Upper lobe of right lung (tissue), 1 donor: ENCODE measurements at places on chromosomes 7 and 10.

DNA sequence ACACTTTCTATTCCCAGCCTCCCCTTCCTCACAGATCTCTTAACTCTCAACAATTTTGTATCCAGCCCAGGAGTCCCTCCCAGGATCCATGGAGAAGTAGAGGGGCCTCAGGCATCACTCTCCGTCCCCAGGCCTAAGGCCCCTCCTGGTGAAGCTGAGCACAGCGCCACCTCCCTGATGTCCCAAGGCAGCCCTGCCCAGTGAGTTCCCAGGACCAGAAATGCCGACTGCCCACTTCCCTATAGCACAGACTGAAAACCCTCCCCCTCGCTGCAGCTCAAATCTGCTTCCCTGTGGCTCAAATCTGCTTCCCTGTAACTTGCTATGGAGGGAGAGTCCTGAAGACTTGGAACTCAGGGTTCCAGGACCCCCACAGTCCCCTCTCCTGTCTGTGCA lies 35.6 kb downstream of the YKT6 start:
- no peak overlapping the region for H3K27ac ChIP-seq
- no peaks in the 10 kb centered on the region for H3K27me3 ChIP-seq
- H3K36me3 ChIP-seq, result no peaks in the 10 kb centered on the region
- H3K4me3 ChIP-seq, result no peak overlapping the region
- peaks cover 3% of the 10 kb centered on the region for H3K4me1 ChIP-seq

- peaks cover 12% of the 10 kb centered on the region for H3K4me1 ChIP-seq
- no peaks in the 10 kb centered on the region for H3K36me3 ChIP-seq
- H3K4me3 ChIP-seq, result no peak overlapping the region
- no peak overlapping the region for H3K27ac ChIP-seq
- no peak for DNase-seq
Measured at GRCh38 chr10:74955796-74956195, 129.4 kb downstream of the KAT6B start.

DNA sequence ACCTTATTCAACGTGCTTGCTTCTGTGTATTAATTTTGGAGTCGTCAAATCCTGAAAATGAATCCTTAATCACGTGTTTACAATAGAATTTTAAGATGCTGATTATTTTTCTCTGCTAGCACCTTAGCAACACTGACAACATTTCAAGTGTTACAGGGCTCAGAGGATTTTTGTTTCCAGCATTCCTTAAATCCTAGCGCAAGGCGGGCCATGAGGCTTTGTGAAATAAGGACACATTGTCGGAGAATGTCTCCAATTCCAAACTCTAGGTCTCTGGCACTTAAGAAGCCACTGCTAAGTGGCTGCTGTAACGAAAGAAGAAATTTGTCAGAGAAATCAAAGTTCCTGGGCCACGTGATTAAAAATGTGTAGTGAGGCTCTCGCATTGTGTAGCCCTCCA lies 390.9 kb upstream of the CELF2 start:
- H3K4me1 ChIP-seq, result no peaks in the 10 kb centered on the region
- H3K4me3 ChIP-seq, result no peak overlapping the region
- no peaks in the 10 kb centered on the region for H3K27me3 ChIP-seq
- DNase-seq, result no peak

DNA sequence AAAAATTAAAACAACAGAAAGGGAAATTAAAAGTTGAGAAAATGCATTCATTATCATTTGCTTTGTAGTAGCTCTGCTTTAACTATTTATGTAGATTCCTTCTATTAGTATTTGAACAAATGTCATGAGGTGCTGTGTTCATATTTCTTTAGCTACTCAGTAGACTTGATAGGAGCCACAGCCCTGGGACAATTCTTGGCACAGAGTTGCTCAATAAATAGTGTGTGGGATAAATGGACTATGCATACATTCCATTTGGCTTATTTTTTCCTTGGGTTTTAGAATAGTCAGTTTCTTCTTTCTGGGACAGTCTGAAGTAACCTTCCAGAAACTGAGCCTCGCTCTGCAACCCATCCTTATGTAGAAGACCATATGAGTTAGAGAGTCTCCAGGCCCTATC lies 13.4 kb downstream of the RPP30 start:
- H3K27ac ChIP-seq, result no peak overlapping the region
- H3K4me3 ChIP-seq, result no peak overlapping the region
- H3K27me3 ChIP-seq, result no peaks in the 10 kb centered on the region
- DNase-seq, result no peak

DNA sequence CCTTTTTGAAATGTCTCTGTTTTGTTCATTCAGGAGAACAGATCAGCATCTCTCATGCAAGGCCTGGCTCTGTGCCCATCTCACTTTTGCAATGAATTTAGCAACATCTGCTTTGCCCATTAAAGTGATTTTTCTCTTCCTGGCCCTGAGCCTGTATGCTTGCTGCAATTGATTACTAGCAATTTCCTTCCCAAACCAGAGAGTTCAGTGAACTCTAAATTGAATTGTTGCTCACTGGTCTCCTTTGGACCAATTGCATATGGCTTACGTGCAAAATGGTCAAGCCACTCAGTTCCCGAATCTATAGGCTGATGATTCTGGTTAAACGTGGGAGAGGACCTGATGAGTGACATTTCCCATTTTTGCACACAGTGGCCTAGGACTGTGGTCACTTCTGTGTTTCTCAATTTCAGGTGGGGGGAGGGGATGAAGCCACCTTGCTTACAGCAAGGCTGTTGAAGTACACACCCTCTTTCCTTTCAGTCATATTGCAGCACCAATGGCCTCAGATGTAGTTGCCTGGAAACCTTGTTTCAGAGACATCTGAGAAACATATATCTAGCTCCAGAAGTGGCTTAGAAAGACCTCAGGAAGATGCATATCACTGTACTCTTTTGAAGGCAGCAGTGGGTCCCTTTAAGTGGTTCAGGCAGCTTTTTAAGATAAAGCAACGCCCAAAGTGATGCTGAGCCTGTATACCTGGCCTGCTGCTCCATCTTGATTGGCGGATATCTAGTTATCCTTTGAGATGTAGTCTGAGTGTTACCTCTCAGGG lies 201.4 kb downstream of the PTEN start:
- H3K36me3 ChIP-seq, result no peaks in the 10 kb centered on the region
- H3K27me3 ChIP-seq, result no peaks in the 10 kb centered on the region
- no peak for DNase-seq
- H3K4me3 ChIP-seq, result no peak overlapping the region

DNA sequence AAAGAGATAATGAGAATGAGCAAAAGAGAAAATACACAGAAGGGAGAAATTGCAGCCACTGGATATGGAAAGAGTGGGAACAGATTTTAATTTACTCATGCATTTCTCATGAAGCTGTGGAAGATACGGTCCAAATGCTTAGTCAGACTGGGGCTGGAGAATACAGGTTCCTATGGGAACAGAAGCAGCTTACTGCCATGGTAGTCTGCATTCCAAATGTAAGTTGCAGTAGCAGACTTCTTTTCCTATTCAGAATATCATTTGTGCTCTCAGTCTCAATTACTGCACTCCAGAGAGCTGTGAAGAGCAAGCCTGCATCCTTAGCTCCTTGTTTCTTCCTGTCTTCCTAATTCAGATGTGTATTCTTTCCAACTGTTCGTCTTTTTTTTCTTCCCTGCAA lies 190.8 kb upstream of the TMEM196 start:
- no peak overlapping the region for H3K4me3 ChIP-seq
- no peaks in the 10 kb centered on the region for H3K36me3 ChIP-seq
- no peak for DNase-seq
- H3K27ac ChIP-seq, result no peak overlapping the region
- no peaks in the 10 kb centered on the region for H3K4me1 ChIP-seq

DNA sequence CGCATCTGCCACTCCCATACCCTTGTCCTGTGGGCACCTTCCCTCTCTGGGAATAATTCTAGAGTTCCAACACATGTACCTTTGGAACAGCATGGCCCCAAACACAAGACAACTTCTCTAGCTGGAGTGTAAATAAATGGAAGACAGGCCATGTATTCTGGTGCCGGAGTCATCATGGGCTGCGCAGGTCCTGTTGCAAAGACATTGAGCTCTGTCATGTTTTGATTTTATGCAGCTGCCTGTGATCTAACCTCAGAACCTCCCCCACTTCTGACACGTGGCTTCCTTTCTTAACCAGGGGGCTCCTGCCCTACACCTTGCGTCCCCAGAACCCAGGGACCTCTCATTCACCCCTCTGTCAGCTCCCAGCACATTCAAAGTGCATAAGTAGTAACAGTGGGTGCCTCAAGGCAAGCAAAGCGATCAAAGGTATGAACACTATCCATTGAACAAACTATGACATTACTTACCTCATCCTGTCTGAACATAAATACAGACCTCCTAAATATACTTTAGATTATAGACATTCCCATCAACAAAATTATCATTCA lies 219.9 kb downstream of the FGFR2 start:
- H3K36me3 ChIP-seq, result no peaks in the 10 kb centered on the region
- H3K4me1 ChIP-seq, result no peaks in the 10 kb centered on the region
- no peak overlapping the region for H3K27ac ChIP-seq
- no peak for DNase-seq
- no peaks in the 10 kb centered on the region for H3K27me3 ChIP-seq
- H3K4me3 ChIP-seq, result no peak overlapping the region

- H3K27ac ChIP-seq, result no peak overlapping the region
- peaks cover 3% of the 10 kb centered on the region for H3K27me3 ChIP-seq
- no peak for DNase-seq
- H3K36me3 ChIP-seq, result no peaks in the 10 kb centered on the region
- H3K4me1 ChIP-seq, result no peaks in the 10 kb centered on the region
- no peak overlapping the region for H3K4me3 ChIP-seq
Measured at GRCh38 chr10:44773565-44773964, 137.6 kb upstream of the TMEM72 start.

GRCh38 chr10:25102147-25102822 lies 72.5 kb upstream of the GPR158 start:
- no peaks in the 10 kb centered on the region for H3K4me1 ChIP-seq
- H3K36me3 ChIP-seq, result no peaks in the 10 kb centered on the region
- no peak overlapping the region for H3K4me3 ChIP-seq
- H3K27ac ChIP-seq, result no peak overlapping the region
- DNase-seq, result no peak
